ENCODE measurements at places on chromosomes 2 and 18.

- DNase-seq = no peak
Measured at GRCh38 chr2:180690611-180691010, 289.8 kb upstream of the UBE2E3 start.

- no peak for DNase-seq
Measured at GRCh38 chr2:52181080-52181479, 1149.1 kb upstream of the NRXN1 start.

DNA sequence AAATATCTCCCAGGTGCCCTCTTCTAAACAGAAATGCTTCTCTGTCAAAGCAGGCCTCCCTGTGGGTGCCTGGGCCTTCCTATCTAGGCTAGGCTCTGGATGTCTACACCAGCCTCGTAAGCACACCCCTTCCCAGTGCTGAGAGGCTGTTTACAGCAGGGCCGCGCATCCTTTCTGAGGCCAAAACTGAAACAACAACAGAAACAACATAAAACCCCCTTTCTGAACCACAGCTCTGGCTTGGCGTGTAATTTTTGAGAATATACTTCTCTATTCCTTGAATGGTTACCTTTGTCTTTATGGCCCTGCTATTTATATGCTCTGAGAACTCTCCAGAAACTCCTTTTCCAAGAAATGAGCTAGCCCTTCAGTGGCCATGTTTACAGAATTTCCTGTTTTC is 118.4 kb downstream of the BCL2L11 start:
- no peak for DNase-seq

DNA sequence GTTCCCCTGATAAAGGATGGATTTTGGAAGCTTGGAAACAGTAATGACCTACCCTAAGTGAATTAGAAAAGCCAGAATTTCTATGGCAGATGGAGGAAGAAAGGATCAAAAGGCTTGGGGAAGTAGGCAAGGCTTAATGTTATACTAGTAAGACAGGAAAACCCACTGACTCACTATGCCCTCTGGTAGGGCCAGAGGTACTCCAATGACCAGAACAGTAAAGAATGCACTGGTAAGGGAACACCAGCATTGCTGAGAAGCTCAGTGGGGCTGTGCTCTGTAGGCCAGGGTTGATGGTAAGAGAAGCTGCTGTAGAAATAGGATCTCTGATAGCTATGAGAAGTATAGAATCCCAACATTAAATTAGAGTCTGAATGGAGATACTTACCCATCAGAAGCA is 126.4 kb downstream of the GFPT1 start:
- no peak for DNase-seq

DNA sequence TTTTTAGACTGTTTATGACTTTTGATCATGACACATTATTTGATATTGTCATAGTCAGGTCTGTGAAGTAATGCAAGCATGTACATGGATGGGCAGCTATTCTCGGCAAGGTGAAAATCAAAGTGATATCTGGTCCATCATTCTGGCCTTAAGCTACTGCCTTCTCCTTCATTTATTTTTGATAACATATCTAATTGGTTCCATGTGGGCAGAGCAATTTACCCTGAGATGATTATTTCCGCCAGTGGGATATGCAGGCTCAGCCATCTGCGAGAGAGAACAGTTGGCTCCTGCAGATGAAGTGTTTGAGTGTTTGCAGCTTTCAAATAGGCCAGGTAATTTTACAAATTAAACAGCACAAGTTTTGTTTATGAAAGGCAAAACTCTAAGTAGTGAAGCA is 116.4 kb downstream of the LYPD6 start:
- no peak for DNase-seq

DNA sequence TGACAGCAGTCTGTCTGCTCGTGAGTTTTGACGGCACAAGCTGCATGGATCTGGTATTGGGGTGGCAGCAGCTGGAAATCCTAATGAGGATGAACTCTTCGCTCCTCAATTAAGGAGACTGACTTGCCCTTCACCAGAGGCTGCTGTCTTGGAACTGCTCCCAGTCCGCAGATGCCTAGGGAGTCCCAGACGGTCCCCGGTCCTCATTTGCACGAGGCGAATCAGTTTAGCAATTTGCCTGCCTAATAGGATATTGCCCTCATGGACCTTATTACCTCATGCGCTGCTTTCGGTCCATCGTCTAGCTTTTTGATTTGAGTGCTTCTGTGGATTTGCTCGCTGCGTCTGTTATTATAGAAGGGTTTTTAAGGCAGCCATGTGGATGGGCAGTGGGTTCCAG is 40.6 kb downstream of the ASAP2 start:
- no peak for DNase-seq

DNA sequence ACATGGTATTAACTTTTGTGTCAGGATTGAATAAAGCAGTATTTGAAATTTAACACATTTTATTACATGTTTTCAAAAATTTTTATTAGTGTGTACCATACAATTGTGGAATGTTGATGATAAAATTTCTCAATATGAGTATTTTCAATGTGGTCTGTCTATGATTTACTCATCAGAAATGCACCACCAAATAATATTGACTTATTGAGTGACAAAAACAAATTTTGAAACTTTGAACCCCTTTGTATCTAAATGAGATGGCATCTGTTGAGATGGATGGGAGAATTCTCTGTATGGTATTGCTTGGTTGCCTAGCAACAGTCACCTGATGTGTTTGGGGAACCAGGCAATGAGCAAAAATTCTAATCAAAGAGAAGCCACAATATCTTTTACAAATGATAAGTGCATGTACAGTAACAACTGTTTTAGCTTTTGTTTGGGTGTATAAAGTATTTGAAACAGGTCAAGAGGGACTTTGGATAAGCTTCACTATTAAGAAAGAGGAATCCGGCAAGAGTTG is 400.1 kb downstream of the CCDC85A start:
- DNase-seq = no peak

- DNase-seq = no peak
Measured at GRCh38 chr2:20549144-20549543, 101.8 kb downstream of the HS1BP3 start.

DNA sequence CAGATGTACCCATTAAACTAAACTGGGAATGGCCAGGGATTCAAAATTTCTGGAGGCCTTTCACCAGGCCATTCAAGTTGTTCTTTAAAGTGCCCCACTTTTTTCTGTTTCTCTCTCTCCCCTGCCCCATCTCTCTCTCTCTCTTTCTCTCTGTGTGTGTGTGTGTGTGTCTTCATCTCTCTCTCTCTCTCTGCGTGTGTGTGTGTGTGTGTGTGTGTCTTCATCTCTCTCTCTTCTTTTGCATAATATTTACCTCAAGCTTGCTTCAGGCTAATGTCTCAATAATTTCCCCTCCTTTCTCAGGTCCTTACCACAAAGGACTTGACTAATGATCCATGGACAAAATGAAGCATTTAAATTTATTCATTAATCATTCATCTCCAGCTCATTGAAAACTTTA is 164.2 kb upstream of the KLHL14 start:
- no peak for DNase-seq

- DNase-seq = no peak
Measured at GRCh38 chr18:49861659-49862058, 48.3 kb upstream of the ACAA2 start.

GRCh38 chr2:191245046-191245868 is at the start of gene MYO1B:
TSS of gene MYO1B (plus strand) at chr2:191245404. CDS start at chr2:191276896, 31,492 bp downstream.
- peak; percentile 90 for DNase-seq

DNA sequence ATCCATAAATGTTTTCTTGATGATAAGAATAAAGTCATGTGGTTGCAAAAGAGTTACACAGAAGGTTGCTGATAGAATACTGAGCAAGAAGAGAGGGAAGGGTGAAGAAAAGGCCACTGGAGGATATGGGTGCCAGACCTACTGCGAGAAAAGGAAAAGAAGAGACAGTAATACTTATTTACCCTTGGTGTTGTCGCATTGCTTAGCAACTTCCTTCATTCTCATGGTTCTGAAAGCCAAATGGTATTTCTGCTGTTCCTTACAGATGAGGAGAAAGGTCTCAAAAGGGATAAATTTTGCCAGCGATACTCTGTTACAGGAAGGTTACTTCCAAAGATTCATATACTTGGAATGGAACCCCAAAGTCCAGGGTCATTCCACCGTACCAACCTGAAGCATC is 62.5 kb downstream of the LHCGR start:
- no peak for DNase-seq

DNA sequence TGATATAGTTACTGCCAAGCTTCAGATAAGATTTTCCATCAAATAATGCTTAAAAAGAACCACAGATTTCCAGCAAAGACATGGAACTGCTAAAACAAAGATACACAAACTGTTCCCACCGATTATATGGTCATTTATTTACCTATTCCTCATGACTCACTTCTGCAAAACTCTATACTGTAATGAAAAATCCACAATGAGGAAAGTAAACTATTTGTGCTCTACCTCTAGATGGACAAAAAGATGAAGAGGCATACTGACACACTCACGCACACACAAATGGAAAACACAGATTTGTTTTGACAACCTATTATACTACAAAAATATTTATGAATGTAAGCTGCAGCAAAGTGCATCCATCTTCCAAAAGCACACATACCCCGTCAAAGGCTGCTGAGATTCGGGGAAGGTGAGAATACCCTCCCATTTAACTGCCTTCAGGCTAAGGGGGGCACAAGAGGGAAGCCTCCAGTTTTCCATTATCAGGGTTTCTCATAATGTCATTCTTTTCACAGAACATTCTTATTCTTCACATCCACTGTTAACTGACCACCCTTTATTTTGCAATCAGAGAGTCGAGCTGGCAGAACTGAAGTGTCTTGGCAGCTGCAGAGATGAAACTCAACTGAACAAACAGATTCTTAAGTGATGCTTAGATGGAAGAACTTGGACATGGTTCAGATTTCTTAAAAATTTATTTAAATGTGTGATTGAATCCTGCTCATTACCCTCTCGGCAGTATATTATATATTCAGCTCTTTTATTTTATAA is 115.9 kb upstream of the TANK start:
- DNase-seq = no peak

- DNase-seq = no peak
Measured at GRCh38 chr2:200702646-200703118, 109.0 kb upstream of the BZW1 start.

DNA sequence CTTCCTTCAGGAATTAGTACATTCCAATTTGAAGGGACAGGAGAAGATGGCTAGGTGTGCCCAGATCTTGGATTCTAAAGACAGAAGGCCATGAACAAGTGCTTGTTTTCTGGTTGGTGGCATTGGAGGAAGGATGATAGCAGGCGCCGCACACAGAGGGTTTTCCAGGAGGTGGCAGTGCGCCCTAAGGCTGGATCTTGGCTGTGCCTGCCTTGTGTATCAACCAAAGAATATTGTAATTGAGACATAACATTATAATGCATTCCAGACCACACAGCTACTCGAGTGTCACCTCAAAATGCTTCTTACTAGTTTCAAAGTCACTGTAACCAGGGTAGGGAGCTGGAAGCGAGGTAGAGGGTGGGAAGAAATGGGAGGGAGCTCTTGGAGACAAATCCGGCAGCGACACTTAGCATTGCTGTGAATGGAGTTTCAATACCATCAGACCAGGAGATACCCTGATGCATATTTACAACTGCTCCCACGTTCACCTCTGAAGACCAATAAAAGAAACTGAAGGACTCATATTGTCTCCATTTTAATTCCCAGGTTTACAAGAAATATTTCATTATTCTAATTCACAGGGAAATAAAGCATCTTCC is 42.5 kb downstream of the CPO start:
- DNase-seq = peak; percentile 75

GRCh38 chr18:70058916-70059315 is 111.2 kb upstream of the CD226 start:
- DNase-seq = no peak

DNA sequence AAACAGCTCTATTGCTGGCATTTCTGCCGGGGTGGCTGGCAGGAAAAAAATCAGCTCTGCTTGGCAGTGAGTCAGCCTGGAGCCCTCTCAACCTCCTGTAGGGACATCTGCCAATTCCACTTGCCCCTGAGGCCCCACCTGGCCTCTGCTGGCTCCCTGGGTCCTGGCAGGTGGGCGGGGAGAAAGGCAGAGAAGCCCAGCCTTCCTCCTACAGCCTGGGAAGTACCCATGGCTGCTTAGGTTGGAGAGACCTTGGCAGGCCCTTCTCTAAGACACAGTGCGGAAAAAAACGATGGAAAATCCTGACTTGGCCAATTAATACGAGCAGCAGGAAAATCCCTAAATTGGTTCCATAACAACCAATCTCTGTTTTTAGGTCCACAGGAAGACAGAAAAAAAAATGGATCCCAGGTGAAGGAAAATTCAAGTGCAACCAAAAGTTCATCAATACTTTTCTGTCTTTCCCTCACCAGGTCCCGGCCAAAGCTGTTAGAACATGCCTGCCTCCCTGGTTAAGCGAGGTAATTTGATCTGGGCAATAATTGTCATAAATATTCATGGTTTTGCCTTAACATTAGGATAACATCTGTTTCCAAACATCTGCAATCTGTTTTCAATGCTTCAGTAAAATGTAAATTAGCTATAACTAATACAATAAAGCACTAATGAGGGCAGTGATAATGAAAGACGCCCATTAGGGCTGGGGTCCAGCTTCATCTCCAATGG is 245.9 kb downstream of the TFCP2L1 start:
- DNase-seq = no peak

DNA sequence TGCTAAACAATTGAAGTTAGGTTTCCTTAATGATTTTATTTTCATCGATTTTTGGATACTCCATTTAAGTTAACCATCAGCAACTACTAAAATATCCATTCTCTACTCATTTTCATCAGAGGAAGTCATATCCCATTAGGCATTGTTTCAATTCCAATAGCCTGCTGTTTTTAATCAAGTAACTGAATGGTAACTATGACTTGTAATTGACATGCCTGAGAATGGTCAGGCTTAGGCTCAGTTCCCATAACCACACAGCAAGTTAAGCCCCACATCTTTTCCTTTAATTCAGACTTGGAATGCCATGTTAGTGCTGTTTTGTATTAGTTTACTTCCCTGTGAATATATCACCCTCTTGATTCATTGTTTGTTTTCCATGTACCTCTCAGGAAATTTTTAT is 398.8 kb downstream of the ARHGAP15 start:
- no peak for DNase-seq

DNA sequence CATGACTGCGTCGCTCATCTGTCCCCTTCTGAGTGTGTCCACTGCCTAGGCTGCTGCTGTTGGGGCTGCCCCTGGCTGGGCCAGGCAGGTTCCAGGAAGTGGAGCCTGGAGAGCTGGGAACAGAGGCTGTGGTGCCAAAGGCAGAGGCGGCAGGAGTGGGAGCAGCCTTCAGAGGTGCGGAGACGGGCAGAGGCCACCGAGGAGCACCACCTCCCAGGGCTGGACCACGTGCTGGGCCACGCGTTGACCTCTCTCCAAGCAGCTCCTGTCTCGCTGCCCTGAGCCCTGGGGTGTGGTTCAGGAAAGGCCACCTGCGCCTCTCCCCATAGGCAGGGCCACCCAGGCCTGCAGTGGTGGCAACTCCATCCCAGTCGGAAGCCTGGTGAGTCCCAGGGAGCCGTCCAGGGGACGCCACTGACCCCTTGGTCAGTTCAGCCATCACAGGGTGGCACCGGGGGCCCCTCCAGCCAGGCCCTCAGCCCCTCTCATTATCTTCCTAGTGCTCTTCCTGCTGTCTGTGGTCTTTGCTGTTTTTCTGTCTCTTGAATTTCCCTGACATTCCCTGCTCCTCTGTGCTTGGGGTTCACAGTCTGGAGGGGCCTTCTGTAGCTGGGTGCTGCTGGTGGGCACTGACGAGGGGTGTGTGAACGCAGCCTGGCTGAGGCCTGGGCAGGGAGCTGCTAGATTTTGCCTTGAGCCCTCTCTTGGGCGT is 122.8 kb upstream of the HS6ST1 start:
- peak; percentile 4 for DNase-seq

GRCh38 chr2:226584518-226585055 is 215.0 kb downstream of the IRS1 start:
- DNase-seq = no peak

- DNase-seq = no peak
Measured at GRCh38 chr18:68797871-68798270, at the start of gene CCDC102B. TSS of gene CCDC102B (plus strand) at chr18:68798080. CDS start at chr18:68836764, 38,684 bp downstream.
